ENCODE measurements at places on chromosomes 2 and 18.

DNA sequence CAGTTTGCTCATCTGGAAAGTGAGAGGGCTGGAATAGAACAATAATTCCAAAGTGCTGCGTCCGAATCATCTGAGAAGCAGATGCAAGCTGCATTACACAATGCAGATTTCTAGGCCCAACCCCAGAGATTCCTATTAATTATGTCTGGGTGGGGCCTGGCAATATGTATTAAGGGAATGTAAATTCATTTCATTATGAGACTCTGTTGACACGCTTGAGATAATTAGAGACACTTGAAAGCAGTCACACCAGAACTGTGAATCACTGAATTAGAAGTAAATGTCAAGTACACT lies 54.7 kb upstream of the HK2 start:
- no peak for DNase-seq

DNA sequence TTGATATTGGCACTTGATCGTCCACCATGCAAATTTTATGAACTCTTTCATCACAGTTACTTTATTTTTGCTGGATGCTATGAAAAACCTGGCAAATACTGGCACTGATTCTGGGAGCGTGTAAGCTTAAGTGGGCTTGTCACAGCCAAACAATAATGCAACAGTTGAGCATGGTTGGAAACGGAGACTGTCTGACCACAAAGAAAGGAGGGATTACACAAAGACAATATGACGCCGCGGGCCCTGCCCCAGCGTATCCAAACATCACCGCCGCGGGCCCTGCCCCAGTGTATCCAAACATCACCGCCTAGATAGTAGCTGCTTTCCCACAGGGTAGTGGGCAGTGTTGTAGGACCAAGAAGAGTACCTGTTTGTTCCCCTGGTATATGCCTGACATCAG lies 135.9 kb downstream of the PRPF40A start:
- DNase-seq, result no peak

- DNase-seq, result no peak
Observed at GRCh38 chr2:9602412-9602811, 28.4 kb downstream of the YWHAQ start.

- DNase-seq, result no peak
Observed at GRCh38 chr2:161796192-161796591, 172.0 kb downstream of the SLC4A10 start.

DNA sequence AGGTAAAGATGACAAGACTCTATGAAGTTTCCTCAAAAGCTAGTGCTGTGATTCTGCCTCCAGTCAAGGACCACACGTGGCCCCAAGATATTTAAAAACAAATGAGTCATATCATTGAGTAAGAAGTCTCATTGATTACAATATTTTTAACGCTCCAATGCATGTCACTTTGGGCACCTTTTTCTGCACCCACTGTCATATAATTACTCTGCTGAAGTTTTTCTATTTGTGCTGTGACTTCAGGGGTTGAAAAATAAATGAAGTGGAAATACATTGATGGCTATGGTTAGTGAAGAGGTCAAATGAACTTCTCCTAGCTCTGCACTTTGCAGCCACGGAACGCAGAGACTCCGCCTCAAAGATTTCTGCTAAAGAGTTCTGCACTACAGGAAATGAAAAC lies 344.3 kb upstream of the KYNU start:
- DNase-seq, result no peak

- DNase-seq, result no peak
Observed at GRCh38 chr2:16650287-16651249, 15.1 kb downstream of the CYRIA start.

DNA sequence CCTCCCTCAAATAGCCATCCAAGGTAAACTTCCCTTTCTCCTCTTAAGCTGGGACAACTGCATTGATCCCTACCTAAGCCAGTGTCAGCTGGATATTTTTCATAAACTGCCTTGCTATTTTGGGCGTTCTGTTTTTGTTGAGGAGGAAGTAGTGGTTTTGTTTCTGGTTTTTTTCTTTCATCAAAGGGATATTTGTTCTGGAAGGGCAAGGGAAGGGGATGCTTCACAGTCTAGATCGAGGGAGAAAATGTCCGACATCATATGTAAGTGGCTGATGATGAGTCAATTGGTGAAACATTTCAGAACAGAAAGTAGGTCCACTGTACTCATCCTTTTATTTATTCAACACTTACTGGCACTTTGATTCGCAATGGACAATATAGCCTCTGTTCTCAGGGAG lies 31.0 kb downstream of the TANC1 start:
- DNase-seq, result no peak

DNA sequence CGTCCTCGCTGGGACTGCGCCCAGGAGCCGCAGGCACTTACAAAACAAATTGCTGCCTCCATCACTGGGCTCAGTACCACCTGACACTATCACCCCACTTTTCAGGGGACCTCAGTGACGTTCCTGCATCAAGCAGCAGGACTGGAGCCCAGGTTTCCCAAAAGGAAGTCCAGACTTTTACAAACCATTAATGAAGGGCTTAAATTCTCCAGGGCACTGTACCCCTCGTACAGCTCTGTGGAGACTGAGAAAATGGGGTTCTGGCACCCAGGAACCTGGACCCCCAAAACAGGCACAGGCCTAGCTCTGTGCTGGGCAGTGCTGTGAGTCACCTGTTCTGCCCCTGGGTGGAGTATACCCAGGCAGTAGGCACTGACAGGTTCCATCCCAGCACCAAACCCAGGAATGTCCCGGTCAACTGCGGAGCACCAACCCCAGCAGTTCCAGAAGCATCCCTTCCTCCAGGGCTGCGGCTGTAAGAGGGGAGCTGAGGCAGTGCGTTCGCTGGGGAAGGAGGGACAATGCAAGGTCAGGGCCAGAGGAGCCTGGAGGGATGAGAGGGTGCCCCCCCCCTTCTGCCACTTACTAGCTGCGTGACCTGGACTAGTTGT lies 24.6 kb upstream of the NOTO start:
- DNase-seq, result no peak

DNA sequence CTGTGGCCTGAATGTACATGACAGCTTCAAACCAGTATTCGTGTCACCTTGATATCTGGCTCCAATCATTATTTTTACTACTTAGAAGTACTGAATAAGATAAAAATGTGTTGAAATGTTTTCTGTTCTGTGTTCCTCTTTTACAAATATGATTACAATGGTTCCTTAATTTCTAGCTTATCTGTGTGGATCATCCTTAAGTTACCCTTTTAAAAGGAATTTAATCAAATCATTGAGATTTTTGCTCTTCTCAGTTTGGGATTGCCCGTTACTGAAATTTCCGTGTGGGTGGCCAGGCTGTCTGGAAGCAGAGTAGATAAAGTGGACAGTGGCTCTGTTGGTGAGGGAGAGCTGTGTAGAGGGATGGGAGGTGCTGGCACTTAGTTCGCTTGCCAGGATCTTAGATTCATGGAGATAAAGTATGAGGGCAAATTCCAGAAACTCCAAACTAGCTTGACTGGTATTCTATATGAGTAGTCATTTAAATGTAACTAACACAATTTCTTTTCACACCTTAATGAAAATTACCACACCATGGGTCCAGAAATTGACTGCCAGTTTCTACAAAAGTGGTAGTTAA lies 27.4 kb upstream of the SAG start:
- DNase-seq, result no peak

DNA sequence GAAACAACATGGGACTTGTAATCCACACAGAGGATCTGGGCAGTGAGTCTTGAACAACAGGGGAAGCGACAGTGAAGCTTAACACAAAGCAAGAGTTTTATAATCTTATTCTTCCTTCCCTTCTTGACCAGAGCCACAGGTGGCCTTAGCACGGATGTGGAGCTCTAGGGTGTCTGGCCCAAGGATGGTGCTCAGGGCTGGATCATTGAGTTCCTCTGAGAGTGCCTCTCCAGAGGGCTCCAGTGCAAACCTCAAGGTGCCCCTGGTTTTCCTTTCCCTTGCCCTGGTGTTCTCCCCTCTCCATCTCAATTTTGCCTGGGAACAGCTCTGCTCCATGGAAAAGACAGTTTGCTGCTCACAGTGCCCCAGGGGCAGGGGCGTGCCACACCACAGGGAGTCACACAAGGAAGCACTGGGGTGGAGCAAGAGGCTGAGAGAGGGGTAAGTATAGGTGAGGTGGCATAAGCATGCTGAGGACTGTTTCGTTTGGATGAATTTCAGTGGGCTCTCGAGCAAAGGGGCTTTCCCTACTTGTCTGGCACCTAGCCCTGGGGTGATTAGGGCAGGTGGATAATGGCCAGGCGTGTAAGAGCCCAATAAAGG lies 88.6 kb upstream of the B3GNT7 start:
- DNase-seq, result no peak

Measured in stimulated activated CD8-positive, alpha-beta memory T cell treated with anti-CD3 and anti-CD28 coated beads, Interleukin-4, amount 100 ng/mL, for 4 hours (primary cell).